ENCODE measurements at places on chromosomes 7 and 10.

GRCh38 chr10:79608505-79609375 is 2.0 kb upstream of the SFTPA1 start:
- DNase-seq: no peak

DNA sequence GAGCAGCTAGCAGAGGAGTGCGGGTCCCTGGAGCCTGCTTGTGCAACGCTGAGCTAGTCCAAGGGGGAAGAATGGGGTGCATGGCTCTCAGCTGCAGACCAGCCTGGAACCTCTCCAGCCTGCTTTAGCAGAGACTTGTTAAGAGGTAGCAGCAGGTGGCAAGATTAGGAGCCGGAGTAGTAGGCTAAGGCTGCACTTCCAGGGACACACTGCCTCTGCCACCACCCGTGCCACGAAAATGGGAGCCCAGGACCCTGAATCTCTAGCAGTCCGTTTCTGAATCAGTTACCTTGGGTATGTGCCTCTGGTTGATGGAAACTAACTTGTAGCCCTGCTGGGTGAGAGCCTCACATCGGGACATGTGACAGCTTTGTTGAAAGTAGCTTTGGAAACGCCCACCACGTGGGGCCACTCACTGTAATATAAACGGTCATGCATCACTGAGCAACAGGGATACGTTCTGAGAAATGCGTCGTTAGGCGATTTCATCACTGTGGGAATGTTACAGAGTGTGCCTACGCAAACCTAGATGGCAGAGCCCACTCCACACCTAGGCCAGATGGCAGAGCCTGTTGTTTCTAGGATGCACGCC is 25.9 kb downstream of the HTRA1 start:
- DNase-seq: no peak

DNA sequence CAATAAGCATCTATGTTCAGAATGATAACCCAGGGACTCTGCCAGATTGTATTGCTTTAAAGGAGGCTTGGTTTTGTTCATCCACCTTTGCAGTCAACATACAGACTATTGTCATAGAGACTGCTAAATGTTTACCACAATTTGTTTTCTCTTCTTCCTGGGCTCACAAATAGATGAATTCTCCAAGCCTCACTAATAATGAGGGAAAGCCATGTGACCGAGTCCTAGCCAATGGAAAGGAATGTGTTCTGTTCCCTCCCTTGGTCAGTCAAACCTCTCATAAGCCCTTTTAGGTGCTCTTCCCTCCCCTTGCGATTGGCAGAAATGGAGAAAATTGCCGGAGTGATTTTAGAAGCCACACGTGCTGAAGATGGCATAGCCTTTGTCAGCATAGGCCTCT is 136.9 kb downstream of the RTKN2 start:
- DNase-seq: no peak

DNA sequence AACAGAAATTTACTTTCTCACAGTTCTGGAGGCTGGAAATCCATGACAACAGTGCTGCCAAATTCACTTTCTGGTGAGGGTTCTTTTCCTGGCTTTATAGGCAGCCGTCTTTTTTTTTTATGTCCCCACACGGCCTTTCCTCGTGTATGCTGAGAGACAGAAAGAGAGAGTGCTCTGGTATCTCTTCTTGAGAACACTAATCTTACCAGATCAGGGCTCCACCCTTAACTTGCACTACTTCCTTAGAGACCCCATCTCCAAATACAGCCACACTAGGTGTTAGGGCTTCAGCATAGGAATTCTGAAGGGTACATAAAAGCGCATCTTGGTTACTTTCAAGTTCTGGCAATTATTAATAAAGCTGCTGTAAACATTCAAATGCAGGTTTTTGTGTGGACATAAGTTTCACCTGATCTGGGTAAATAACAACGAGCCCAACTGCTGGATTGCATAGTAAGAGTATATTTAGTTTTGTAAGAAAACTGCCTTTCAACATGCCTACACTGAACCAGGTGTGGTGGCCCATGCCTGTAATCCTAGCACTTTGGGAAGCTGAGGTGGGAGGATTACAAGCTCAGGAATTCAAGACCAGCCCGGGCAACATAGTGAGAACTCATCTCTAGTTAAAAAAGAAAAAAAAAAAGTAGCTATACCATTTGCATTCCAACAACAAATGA is 8.2 kb upstream of the C1GALT1 start:
- no peak for DNase-seq

DNA sequence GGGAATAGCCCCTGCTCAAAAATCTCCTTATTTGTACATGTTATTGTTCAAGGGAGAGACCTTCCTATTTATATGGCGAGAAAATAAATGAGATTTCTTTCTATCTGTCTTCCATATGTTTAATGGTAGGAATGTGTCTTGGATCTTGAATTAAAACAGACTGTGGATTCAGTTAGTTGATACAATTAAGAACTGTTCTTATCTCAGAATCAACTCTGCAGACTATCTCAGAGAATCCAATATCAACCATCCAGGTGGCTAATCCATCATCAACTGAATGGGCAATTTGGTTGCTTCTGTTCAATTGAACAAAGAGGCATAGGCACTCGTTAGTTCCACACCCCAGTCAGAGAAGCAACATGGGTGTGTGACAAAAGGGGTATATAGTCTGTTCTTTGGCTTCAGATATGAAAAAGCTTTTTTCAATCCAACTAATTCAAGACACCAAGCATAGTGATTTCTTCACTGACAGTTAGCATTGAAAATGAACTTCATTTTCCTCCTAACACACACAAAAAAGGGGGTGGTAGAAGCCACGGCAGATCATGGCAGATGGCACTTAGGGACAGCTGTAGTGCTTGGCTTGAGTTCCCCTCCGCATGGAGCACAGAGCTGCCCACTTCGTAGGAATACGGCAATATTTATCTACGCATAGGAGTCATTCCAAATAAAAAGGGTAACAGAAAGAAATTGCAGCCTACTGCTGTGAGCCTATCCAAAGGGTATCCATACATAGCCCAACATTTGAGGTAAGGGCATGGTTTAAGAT is 135.9 kb downstream of the KIAA1217 start:
- no peak for DNase-seq

Data from activated CD8-positive, alpha-beta memory T cell treated with anti-CD3 and anti-CD28 coated beads for 4 hours (primary cell).